ENCODE measurements at places on chromosomes 11 and 22.

- DNase-seq: no peak
Measured at GRCh38 chr11:19200410-19201201, 1.2 kb downstream of the CSRP3 start.

GRCh38 chr22:35978889-35979288, 49.7 kb downstream of the RBFOX2 start:
- DNase-seq: no peak

DNA sequence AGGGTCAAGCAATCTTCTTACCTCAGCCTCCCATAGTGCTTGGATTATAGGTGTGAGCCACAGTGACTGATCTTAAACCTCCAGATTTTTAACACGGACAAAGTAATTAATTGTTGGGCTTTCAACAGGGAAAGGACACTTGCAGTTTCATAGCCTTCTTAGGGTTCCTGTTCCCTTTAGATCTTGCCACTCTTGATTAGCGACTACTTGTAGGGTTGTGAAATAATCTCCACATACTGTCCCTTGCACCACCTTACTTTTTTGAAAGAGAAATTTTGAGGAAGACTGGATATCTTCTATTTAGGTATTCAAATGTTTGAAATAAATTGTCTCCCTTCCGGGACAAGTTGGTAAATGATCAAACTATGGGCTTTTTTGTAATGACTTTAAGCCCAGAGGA, 7.6 kb downstream of the MS4A4E start:
- no peak for DNase-seq

DNA sequence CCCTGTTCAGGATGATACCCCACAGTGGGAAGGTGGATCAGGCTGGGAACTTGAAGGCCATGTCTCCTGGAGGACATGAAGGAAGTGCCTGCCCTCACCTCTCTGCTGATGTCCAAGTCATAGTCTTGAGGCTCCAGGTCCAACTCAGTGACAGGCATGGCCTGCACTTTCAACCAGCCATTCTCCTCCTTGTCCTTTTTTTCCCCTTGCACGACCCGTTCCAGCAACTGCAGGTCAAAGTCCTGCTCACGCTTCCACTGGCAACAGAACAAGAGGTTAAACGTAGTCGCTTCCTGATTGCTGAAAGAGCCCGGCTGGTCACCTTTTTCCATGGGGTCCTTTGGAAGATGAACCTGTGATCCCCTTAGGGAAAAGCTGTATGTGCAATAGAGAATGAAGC, 47.7 kb downstream of the C11orf58 start:
- no peak for DNase-seq

DNA sequence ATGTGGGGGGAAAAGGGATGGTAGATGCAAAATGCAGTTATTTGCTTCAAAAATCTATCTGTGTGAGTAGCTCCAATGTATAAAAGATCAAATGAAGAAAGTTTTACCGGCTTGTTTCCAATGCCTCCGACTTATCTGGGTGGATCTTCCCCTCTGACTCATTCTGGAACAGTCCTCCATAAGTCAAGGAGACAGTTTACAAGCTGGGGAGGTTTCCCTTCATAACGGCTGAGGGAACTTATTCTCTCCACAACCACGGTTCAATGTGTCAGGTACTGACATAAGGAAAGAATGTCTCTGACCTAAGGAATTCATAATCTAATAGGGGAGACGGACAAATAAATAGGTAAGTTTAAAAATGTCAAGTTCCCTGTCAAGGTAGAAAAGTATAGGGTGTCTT, 49.7 kb upstream of the BIRC3 start:
- DNase-seq: no peak

DNA sequence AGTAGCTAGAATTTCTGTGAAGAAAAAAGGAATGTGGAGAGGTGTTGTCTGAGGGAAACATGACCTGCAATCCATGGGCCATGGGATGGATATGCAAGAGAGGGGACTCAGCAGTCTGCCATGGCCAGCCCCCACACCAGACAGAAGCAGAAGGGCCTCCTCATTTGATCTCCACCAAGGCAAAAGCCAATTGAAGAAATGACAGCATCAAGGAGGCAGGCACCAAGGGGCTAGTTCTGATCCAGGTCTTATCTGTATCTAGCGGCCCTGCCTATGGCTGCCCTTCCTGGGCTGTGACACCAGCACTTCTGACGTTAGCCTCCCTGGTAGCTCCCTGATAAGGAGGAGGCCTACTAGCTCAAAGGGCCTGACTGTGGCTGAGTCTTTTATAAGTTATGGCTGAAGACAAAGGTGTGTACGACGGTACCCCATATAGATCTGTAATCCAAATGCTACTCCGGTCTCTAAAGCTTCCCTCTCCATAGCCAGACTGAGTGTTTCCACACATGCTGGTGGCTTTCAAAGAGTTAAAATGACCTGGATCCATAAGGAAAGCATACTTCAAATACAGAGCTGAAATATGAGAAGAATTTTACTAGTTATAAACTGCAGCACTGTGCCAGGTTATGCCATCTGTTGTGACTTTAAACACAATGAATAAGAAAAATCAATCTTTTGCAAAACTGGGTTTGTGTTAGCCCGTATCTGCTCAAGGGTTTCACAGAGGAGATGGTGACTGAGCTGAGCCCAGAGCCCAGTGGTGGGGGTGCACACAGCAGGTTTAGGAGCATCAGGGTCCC, 34.4 kb downstream of the HIRA start:
- no peak for DNase-seq

DNA sequence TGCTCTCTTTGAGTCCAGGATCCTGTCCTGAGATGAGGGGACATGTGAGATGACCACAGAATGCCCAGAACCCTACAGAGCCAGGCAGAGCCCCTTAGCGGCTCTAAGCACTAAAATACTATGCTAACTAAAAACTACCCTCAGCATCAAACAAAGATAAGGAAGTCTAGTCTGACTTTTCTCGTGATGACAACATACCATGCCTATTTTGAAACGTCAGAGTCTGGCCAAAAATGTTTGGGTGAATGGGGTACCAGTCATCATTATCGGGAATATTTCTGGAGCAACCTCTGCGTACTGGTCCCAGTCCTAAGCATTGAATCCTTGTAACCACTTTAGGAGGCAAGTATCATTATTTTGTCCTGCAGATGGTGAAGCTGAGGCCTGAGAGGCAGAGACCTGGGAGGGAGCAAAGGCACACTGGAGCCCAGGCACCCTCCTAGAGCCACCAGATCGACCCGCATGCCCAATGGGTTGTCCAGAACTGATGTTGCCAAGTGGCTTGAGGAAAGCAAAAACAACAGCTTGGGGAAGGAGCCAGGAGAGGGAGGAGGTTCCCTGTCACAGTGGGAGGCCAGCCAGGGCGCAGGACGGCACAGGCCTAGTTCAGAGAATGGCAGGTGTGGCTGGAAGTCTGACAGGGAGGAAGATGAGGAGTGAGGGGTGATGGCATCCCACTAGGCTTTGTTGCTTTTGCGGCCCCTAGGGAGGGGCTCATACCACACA, 7.2 kb upstream of the OSM start:
- DNase-seq: no peak

GRCh38 chr11:7485186-7486097, at the start of gene OLFML1:
Gene OLFML1 (plus strand): TSS chr11:7485506. CDS start chr11:7485876, 370 bp downstream.
- DNase-seq: no peak

GRCh38 chr11:92897487-92897886, 72.0 kb upstream of the MTNR1B start:
- no peak for DNase-seq

- DNase-seq: no peak
Measured at GRCh38 chr11:6708876-6709275, 25.7 kb upstream of the MRPL17 start.

GRCh38 chr11:69531717-69532088, 50.2 kb downstream of the LINC01488 start:
- DNase-seq: no peak

DNA sequence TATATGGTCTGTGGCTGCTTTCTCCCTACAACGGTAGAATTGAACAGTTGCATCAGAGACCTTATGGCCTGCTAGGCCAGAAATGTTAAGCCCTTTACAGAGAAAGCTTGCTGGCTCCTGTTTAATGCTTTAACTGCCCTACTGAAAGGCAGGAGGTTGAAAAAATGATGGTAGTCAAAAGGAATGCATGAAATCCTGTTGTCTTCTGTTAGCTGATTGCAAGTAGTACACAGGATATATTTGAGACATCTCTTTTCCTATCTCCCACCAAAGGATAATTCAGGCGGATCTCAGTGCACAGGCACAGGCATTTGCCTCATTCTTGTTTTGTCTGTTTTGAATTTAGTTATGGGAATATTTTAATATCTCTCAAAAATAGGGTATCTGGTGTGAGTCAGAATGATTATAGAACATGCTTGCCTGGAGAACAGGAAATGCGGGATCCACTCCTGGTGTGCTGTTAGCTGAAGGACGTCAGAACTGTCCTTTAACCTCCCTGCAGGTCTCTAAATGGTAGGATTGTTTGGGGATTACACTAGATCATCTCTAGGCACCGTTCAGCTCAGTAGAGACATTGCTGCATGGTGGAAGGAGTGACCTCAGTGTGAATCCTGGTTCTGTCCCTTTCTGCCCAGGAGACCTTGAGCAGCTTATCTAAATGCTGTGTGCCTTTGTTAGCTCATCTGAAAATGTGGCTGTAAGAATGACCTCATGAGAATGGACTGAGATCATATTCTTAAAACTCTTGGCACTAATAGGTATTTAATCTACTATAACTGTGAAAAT, 49.5 kb downstream of the PACS1 start:
- no peak for DNase-seq

DNA sequence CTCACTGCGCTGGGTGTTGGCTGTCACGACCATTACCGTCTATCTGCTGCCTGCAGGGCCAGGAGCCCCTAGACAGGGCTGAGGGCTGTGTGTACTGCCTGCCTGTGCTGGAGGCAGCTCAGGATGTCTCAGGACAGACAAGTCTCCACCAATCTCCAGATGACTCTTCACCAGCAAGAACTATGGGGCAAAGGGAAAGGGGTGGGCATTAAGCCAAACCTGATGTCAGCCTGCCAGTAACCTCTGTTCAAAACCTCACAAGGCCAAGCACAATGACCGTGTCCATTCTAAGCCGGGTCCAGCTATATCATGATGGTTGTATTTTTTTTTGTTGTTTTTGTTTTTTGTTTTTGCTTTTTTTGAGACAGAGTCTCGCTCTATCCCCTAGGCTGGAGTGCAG, 31.6 kb downstream of the MAFF start:
- no peak for DNase-seq

All from stimulated activated CD8-positive, alpha-beta memory T cell treated with anti-CD3 and anti-CD28 coated beads, Interleukin-15, amount 100 ng/mL, for 1 hour (primary cell).